ENCODE measurements at places on chromosomes 2 and 18.

GRCh38 chr2:56182420-56182819 lies 1.4 kb upstream of the CCDC85A start:
- DNase-seq = no peak

GRCh38 chr2:20667531-20668401 lies 822 bp downstream of the GDF7 start:
- DNase-seq = no peak

- no peak for DNase-seq
Measured at GRCh38 chr2:119826370-119826961, 66.7 kb downstream of the PTPN4 start.

- no peak for DNase-seq
Measured at GRCh38 chr2:5539282-5540165, 152.7 kb upstream of the SOX11 start.

- no peak for DNase-seq
Measured at GRCh38 chr2:28842042-28842441, 28.1 kb downstream of the TRMT61B start.

GRCh38 chr2:96811917-96812316 lies 4.2 kb upstream of the CNNM3 start:
- DNase-seq = no peak

- no peak for DNase-seq
Measured at GRCh38 chr2:121030523-121030922, 254.5 kb downstream of the TFCP2L1 start.

DNA sequence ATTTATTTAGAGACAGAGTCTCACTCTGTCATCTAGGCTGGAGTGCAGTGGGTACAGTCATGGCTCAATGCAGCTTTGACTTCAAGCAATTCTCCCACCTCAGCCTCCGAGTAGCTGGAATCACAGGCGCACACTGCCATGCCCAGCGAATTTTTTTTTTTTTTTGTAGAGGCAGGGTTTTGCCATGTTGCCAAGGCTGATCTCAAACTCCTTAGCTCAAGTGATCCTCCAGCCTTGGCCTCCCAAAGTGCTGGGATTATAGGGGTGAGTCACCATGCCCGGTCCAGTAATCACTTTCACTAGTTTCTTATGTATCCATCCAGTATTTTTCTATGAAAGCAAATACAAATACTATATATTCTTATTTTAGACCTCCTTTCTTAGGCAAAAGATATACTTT lies 24.0 kb downstream of the PRKAG3 start:
- no peak for DNase-seq

GRCh38 chr2:144429396-144430112 lies 90.4 kb downstream of the ZEB2 start:
- DNase-seq = no peak

- DNase-seq = no peak
Measured at GRCh38 chr2:47520302-47520630, 117.3 kb downstream of the MSH2 start.

DNA sequence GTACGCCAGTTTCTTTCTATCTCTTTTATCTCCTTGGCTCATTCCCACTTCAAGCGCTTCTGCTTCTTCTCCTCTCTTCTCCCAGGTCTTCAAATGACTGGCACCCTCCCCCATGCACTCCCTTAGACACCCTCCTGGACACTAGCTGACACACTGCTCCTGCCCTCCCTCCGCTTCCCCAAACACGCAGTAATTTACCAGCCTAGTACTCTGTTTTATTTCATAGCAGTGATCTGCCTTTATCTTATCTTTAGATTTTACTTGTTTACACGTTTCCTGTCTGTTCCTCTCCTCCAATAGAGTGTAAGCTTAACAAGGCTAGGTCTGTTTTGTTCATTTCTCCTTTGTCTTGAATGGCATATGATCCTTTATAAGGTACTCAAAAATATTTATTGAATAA lies 93.9 kb downstream of the SCN3A start:
- DNase-seq = no peak

GRCh38 chr2:120817136-120817955 lies 81.7 kb downstream of the GLI2 start:
- DNase-seq = no peak

DNA sequence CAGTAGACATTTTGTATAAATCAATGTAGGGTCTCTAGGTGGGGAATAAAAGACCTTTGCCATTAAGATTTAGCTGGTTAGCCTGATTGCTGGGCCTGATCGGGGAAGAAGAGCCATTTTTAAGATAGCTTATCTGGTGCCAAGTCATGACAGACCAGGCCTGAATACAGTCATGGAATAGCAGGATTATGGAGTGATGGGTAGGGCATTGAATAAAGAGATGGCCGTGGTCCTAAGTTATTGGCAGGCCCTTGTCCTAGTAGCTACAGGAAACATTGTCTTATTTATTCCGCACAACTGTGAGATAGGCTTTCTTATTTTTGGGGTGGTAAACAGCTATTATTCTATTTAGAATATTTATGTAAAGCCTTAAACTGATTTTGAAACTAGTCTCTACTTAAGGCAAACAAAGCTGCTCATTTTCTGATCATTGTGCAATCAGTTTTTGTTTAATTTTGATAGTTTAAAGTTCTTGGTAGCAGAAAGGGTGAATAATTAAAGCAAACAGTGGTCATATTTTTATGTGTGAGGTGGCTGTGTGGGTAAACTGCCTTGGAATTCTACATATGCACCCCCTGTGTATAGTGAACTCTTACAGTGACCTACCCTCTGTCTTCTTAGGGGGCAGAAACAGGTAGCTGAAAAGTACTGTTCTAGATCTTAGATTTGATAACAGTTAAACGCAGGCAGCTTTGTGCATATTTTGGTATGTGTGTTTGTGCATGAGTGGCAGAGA lies 22.6 kb downstream of the ZNF236 start:
- no peak for DNase-seq

DNA sequence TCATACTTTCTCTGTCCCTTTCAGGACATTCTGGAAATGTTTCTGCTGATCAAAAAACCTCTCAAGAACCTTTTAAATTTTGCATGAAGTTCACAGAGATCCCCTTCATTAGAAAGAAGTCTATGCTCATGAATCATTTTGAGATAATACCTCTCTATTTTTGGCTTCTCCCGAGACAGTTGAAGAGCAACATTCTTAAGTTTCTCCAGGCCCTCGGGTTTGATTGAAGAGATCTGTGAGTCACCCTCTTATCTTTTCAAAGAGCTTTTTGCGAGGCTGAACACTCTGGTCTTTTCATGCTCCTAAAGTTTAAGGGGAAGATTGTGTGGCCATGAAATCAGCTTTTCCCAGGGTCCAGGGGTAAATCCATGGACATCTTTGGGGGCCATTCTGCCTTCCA lies 354.2 kb downstream of the FBXO15 start:
- DNase-seq = no peak

DNA sequence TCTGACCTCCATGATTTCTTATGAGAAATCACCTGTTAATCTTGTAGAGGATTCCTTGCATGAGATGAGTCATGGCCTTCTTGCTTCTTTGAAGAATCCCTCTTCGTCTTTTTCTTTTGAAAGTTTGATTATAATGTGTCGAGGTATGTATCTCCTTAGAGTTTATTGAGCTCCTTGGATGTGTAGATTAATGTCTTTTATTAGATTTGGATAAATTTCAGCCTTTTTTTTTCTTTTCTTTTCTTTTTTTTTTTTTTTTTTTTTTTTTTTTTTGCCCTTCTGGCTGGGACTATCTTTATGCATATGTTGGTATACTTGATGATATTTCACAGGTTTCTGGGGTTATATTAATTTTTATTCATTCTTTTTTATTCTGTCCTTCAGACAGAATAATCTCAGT lies 72.3 kb upstream of the ITGA4 start:
- no peak for DNase-seq

- no peak for DNase-seq
Measured at GRCh38 chr2:110837446-110838409, 105.4 kb downstream of the ACOXL start.

- no peak for DNase-seq
Measured at GRCh38 chr18:59383851-59384250, 24.8 kb upstream of the LMAN1 start.

DNA sequence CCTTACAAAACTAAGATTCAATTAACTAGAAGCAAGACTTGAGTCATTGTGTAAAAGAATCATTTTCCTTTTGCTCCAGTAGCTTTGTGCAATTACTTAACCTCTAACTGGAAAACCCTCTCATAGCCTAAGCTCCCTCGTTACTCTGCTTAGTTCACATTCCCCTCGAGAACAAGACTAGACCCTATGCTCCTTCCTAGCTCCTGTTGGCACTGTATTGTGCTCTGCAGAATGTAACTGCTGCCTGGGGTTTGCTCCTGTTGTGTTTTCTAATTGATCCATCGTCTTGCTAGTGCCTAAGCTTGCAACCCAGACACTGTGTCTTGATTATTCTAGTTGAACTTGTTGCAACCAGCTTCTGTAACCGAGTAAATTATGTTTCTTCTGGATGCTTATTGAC lies 347.0 kb downstream of the ZNF804A start:
- DNase-seq = no peak

- no peak for DNase-seq
Measured at GRCh38 chr2:229852565-229852964, 69.2 kb downstream of the TRIP12 start.

GRCh38 chr2:208097313-208097712 lies 27.0 kb downstream of the CRYGD start:
- DNase-seq = no peak

DNA sequence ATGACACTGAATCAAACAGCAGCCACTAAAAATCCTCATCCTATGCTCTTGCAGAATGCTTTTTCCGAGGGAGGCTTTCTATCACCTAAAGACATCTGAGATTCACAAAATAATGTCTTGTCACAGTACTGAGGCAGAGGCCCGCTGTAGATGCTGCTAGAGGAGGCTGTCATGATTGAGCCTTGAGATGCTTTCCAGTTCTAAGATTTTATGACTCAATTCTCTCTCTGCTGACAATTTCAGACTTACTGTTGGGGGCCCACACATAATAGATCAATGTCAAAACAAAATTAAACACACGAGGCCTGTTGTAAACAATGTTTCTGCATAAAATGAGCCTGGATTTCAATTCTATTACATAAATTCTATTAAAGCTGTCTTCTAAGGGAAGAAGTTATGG lies 132.7 kb upstream of the ARL4C start:
- no peak for DNase-seq
